ENCODE measurements at places on chromosomes 16 and 17. TPM values are rescaled to one million over a fixed set of nuclear protein-coding genes. Genes with fewer than 3 reads are reported as not detected.

DNA sequence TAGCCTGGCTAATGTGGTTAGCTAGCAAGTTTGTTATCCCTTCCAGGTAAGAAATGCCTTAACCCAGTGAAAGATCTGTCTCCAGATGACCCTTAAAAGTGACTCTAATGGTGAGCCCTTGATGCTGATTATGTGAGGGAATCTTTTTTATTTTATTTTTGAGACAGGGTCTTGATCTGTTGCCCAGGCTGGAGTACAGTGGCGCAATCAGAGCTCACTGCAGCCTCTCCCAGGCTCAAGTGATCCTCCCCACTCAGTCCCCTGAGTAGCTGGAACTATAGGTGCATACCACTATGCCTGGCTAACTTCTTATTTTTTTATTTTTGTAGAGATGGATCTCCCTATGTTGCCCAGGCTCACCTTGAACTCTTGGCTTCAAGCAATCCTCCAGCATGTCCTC, 10.8 kb upstream of the HP start:
- H3K27me3 ChIP-seq, result no peaks in the 10 kb centered on the region
- H3K27ac ChIP-seq, result no peak overlapping the region
- H3K4me3 ChIP-seq, result no peak overlapping the region
- H3K4me1 ChIP-seq, result no peaks in the 10 kb centered on the region
- no peak for DNase-seq

DNA sequence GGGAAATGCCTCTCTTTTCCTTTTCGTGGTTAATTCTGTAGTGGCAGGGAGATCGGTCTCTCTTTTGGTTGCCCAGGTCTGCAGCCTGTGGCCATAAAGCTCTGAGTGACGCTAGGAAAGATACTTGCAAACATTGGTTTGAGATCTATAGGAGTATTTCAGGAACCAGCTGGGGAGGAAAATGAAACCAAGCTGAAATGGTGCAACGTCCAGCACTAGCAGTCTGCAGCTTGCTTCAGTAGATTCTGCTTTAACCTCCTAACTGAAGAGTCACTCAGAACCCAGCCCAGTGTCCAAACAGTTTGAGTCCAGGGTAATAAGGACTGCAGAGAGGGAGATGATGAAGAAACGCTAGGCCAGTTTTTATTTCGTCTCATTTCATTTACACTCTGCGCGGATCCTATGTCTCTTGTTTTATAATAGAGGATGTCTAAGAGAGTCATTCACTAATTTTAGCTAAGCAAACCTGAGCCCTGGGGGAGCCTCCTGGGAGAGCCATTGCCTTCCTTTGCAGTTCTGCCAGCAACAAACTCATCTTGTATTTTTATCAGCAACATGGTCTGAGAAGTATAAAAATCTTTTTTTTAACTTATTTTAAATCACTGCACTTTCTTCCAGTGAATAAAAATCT, 12.0 kb downstream of the SP2 start:
- no peak for DNase-seq
- no peak overlapping the region for H3K27ac ChIP-seq
- H3K27me3 ChIP-seq, result no peaks in the 10 kb centered on the region
- H3K4me3 ChIP-seq, result no peak overlapping the region

Gene PRAC2
- total RNA-seq, result not detected

- no peaks in the 10 kb centered on the region for H3K4me1 ChIP-seq
- peaks cover 3% of the 10 kb centered on the region for H3K27me3 ChIP-seq
- peaks cover 10% of the 10 kb centered on the region for H3K36me3 ChIP-seq
- H3K4me3 ChIP-seq, result no peak overlapping the region
Measured at GRCh38 chr16:83817022-83817421, 9.2 kb downstream of the HSBP1 start.

DNA sequence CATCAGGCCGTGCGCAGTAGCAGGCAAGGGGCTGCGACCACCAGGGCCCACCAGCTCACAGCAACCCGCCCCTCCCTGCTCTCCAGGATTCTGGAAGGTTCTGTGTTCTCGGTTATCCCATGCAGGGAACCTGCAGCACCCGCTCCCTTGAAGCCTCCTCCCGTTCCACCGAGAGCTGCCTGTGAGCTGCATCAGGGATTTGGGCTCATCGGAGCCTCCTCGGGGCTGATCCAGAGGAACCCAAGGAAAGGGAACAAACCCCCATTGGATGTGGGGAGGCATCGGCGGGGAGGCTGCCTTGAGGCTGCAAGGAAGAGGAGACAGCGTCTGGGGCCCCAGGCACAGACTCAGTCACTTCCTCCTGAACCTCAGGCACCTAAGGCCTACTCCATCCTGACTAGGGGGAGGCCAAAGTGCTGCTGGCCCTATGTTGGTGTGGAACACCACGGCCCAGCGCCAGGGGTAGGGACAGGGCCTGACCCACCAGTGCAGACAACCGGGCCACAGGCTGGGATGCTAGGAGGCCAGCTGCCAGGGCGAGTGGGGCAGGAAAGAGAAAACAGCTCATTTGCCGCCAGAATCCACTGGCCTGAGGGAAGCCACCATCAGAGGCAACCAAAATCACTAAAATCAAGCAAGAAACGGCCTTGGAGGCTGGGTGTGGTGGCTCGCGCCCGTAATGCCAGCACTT, 14.4 kb upstream of the LGALS3BP start:
- H3K27ac ChIP-seq, result no peak overlapping the region
- no peaks in the 10 kb centered on the region for H3K27me3 ChIP-seq
- H3K4me1 ChIP-seq, result no peaks in the 10 kb centered on the region
- no peak for DNase-seq
- no peak overlapping the region for H3K4me3 ChIP-seq

Gene AGRP
- total RNA-seq, result not detected

DNA sequence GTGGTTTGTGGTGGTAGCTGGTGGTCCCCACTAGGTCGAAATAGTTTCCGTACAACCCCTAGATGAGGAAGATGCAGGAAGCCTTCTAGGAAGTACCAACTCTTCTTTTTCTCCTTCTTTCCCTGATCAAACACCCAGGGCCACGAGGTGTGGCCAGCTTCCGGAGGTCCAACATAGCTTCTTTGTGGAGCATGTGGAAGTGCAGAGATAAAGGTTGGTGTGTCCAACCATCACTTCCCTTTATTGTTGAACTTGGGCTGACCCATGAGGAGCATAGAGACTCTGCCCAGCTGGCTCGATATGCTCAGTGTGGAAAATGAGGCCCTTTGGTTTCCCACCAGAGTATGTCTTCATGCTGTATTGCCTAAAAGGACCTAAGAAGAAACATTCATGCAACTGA, 6.3 kb upstream of the RGS9 start:
- no peak for DNase-seq
- H3K4me3 ChIP-seq, result no peak overlapping the region
- peaks cover 9% of the 10 kb centered on the region for H3K4me1 ChIP-seq
- no peaks in the 10 kb centered on the region for H3K36me3 ChIP-seq
- no peak overlapping the region for H3K27ac ChIP-seq

- H3K4me1 ChIP-seq, result no peaks in the 10 kb centered on the region
- peaks cover 2% of the 10 kb centered on the region for H3K27me3 ChIP-seq
- no peaks in the 10 kb centered on the region for H3K36me3 ChIP-seq
- peak; percentile 60 for DNase-seq
- H3K4me3 ChIP-seq, result no peak overlapping the region
Measured at GRCh38 chr16:1102921-1103635, 7.0 kb upstream of the C1QTNF8 start.

GRCh38 chr17:46978489-46979146, 435 bp downstream of the RPRML start:
- peaks cover 8% of the 10 kb centered on the region for H3K4me1 ChIP-seq
- H3K4me3 ChIP-seq, result peak overlapping the region; percentile 57
- DNase-seq, result no peak
- peaks cover 46% of the 10 kb centered on the region for H3K27me3 ChIP-seq
- peaks cover 3% of the 10 kb centered on the region for H3K36me3 ChIP-seq
- H3K27ac ChIP-seq, result no peak overlapping the region

DNA sequence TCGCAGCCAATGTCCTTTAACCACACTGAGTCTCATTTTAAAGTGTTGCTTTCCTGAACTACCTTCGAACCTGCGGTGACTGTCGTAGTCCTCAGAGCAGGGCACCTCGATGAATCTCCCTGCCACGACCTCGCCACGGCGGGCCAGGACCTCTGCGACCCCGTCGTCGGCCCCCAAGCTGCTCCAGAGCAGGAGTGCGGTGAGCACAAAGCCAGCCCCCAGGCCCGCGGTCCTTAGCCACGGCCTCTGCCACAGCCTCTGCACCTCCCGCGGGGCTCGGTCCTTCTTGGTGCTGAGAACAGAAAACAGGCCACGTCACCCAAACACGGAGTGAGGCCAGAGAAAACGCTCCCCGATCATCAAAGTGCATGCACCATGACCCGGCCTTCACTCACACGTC, 2.8 kb upstream of the HEXD start:
- no peaks in the 10 kb centered on the region for H3K27me3 ChIP-seq
- no peak for DNase-seq
- peaks cover 22% of the 10 kb centered on the region for H3K4me1 ChIP-seq
- no peak overlapping the region for H3K27ac ChIP-seq
- H3K36me3 ChIP-seq, result peaks cover 14% of the 10 kb centered on the region

Gene TEKT1
- total RNA-seq, result not detected

DNA sequence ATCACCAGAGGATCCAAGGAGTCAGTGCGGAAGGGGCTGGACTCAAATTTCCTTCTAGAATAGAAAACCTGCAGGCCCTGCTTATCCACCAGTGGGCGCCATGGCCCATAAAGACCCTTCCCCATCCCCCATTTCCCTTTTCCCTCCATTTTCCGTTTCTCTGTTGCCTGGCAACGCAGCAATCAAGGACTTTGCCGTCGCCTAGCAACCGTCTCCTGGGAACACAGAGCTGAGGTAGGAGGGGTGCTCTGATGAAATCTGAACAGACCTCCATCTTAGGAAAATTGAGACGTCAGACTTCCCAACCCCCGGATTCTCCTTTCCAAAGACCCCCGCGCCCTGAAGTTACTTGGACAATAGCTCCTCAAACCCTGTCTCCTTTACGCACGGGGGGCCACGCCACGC, 5.7 kb downstream of the DLG4 start:
- DNase-seq, result peak; percentile 63
- peaks cover 15% of the 10 kb centered on the region for H3K27me3 ChIP-seq
- H3K4me1 ChIP-seq, result peaks cover 42% of the 10 kb centered on the region
- H3K4me3 ChIP-seq, result peak overlapping the region; percentile 85
- H3K36me3 ChIP-seq, result no peaks in the 10 kb centered on the region

Gene HOXB9
- 0.16 TPM for total RNA-seq

Gene NECAB2
- total RNA-seq, result 0.11 TPM
